Progenitor cell of endocrine pancreas (in vitro differentiated cells): ENCODE measurements at places on chromosomes 3 and 15. TPM values are rescaled to one million over a fixed set of nuclear protein-coding genes. Genes with fewer than 3 reads are reported as not detected.

GRCh38 chr15:95624616-95625361 lies 705.7 kb upstream of the NR2F2 start:
- DNase-seq: no peak

SLC22A13 gene
- 0.62 and 0.67 TPM in 2 replicates for total RNA-seq

CNTN6 gene
- 0.17 and 0.36 TPM in 2 replicates for total RNA-seq

DNA sequence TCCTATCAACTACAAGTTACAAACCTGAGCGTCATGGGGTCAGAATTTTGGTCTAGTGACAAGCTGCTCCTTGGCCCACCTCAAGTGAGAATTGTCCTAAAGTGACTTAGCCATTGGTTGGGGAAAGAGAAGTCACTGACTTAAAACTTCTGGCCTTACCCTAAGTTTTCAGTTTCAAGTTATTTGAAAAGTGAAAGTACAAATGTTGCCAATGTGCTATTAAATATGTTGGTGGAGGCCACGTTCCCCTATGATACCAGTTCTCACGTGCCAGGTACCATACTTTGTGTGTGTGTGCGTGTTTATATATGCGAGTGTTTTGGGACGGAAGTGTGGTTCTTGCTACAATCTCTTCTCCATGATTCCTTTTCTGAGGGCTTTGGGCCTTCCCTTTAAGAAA lies 22.6 kb upstream of the RASGRP1 start:
- no peak for DNase-seq

TASOR gene
- 64.2 and 67.6 TPM in 2 replicates for total RNA-seq

FAM43A gene
- 0.12 and 0.31 TPM in 2 replicates for total RNA-seq
